EL (cell line): ENCODE measurements at places on chromosomes 13 and 19.

GRCh38 chr13:24050292-24050711 is 110.2 kb upstream of the SPATA13 start:
- peak; percentile 65 for DNase-seq

- DNase-seq, result peak; percentile 70
Observed at GRCh38 chr13:73913079-73913740, 221.0 kb downstream of the KLF12 start.

GRCh38 chr19:55165952-55166529 is 372 bp downstream of the DNAAF3 start:
- DNase-seq, result peak; percentile 82

DNA sequence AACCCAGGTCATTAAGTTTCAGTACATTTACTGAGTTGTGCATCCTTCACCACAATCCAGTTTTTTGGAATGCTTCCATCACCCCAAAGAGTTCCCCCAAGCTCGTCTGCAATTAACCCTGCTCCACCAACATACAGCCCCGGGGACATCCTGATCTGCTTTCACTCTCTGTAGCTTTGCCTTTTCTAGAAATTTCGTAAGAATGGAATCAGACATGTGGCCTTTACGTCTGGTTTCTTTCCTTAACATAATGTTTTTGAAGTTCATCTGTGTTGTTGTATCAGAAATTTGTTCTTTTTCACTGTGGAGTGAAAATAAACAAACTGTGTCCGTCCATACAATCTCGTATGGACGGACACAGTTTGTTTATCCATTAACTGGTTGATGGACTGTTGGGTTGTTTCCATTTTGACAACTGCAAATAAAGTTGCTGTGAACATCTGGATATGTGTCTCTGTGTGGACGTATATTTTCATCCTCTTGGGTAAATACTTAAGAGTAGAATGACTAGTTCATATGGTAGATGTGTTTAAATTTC is 2.9 kb downstream of the KLHL26 start:
- DNase-seq, result no peak

GRCh38 chr13:107874456-107874855 is 340.9 kb downstream of the LIG4 start:
- no peak for DNase-seq

GRCh38 chr13:109870274-109870673 is 83.9 kb upstream of the IRS2 start:
- no peak for DNase-seq

- peak; percentile 67 for DNase-seq
Observed at GRCh38 chr13:113098162-113098732, 7.3 kb upstream of the F7 start.

GRCh38 chr19:42150364-42150763 is 18.1 kb upstream of the POU2F2 start:
- DNase-seq, result no peak

GRCh38 chr13:24179486-24179850 is 18.9 kb downstream of the SPATA13 start:
- DNase-seq, result no peak

GRCh38 chr13:36134632-36135031 is 3.5 kb upstream of the DCLK1 start:
- DNase-seq, result no peak
